ENCODE measurements at places on chromosomes 7 and 10.
A peak's percentile ranks its signal among the peaks of the same experiment; 100 is the strongest.

DNA sequence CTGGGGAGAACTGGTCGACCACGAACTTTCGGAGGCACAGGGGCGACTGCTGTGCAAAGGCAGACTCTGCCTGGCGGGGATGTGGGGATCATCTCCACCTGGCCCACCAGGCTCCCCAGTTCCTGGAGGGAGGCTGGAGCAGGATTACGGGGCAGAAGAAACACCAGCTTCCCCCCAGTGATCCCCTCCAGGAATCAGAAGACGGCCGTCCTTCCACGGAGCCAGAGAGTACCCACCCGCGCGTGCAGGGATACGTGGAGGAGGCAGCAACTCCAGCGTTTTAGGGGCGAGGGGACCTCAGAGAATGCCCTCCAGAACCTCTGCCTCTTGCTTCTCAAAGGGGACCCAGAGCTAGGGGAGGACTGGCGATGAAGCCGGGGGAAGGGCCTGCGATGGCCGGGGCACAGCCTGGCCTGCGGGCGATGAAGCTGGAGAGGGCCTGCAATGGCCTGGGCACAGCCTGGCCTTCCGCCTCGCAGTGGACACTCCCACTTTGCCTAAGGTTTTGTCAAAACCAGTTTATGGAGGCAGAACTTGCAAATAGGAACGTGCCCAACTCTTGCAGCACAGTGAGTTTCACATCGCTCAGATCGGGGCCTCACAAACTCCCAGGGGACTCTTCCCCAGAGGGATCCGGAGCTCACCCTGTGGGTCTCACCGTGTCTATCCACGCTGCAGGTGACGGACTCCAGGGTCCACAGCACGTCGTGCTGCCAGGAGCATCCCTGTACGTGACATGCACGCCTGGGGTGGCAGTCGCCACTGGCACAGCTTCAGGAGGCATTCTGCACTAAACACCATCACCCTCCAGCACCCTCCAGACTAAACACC, 77.9 kb upstream of the PDGFA start:
- DNase-seq = no peak
- no peaks in the 10 kb centered on the region for H3K27me3 ChIP-seq
- H3K4me3 ChIP-seq = no peak overlapping the region
- peaks cover 12% of the 10 kb centered on the region for H3K36me3 ChIP-seq
- no peak overlapping the region for H3K27ac ChIP-seq

DNA sequence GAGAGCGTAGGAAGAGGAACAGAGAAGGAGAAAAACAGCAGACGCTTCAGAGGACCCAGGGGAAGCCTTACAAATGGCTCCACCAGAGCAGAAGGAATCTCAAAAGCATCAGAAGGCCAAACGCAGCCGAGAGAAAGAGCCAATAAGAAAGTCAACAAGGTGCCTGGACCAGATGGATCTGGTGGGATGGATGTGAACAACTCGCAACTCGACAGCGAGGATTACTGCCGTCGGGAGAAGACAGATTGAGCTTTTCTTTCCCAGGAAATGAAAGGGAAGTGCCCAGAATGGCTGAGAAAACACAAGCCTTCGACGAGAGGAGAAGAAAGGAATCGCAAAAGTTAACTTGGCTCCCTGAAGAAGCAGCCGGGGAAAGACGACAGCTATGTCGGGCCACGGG, 132.8 kb upstream of the MGMT start:
- H3K27ac ChIP-seq = peak overlapping the region; percentile 96
- no peak for DNase-seq
- no peaks in the 10 kb centered on the region for H3K36me3 ChIP-seq
- peaks cover 14% of the 10 kb centered on the region for H3K27me3 ChIP-seq
- H3K4me1 ChIP-seq = peaks cover 87% of the 10 kb centered on the region

DNA sequence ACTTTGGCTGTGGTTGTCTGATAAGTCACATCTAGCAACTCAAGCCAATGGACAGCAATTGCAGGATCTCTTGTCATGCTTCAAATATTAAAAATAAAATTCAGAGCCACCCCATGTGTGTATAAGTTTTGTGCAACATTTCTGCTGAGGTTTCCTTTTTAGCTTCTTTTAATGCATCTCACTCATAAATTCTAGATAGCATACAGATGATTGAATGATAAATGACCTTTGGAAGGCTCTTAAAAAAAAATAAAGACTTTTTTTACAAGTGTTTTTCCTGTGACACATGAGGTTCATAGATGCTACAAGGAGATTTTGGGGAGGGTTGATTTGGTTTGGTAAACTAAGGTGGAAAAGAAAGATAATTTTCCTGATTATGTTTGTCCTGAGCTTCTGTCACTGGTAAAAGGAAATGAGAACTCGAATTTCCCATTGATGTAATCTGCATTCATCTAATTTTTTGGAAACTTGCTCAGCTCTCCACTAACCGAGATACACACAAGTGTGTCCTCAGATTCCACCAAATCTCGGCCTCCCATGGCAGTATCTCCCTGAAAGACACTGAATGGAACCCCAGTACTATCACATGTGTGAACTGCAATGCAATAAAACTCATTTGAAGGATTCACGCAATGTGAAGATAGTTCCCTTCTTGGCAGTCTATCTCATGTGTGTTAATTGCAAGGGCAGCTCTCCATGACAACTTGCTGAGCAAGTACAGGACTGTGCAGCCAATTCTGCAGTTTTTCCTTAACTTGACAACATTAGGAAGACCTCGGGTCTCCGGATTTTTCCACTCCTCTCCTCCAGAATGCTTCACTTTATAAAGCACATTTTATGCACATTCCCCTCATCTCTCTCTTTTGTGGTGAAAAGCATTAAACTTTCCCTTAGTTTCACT, 185.4 kb upstream of the PFKP start:
- no peak for DNase-seq
- H3K27me3 ChIP-seq = no peaks in the 10 kb centered on the region
- no peaks in the 10 kb centered on the region for H3K36me3 ChIP-seq

DNA sequence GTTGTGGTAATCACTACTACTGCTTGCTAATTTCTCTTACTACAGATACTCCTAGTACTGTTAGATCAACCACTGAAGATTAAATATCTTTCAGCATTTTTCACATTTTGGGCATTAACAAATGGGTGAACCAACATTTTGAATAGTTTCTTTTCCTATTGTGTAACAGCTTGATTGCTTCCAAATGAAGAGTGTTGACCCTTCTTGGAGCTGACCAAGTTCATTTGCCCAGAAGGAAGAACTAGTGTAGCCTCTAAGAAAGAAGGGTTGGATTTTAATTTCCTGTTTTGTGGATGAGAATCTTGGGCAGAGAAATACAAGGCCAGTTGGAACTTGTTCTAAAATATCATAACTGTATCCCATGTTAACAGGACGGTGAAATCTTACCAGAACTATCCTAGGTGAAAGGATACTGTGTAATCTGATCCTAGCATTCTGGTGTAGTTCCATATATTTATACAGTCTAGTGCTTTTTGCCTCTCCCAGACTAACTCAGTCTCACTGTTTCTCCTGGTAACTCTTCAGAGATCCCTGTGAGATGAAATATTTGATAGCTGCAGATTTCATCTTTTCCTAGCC, 37.3 kb downstream of the SND1 start:
- no peak for DNase-seq
- peaks cover 3% of the 10 kb centered on the region for H3K27me3 ChIP-seq
- no peak overlapping the region for H3K27ac ChIP-seq
- H3K4me3 ChIP-seq = no peak overlapping the region
- H3K4me1 ChIP-seq = peaks cover 24% of the 10 kb centered on the region

DNA sequence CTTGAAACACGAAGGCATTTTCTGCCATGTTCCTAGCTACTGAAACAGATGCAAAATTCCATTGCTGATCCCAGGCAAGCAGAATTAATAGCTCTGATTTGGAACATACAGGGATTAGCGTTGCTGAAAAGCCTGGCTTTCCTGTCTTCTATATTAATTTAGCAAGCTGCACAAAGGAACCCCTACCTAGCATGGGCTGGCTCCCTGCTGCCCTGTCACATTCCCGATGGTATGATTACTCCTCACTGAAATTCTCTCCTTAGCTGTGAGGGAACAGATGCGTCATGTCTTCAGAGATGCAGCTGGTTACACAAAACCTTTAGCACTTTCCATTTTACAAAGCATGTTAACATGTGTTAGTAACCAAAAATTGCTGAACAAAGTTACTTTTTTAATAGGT, 878.9 kb downstream of the TYW1 start:
- H3K4me1 ChIP-seq = no peaks in the 10 kb centered on the region
- H3K36me3 ChIP-seq = no peaks in the 10 kb centered on the region
- H3K4me3 ChIP-seq = no peak overlapping the region
- peaks cover 10% of the 10 kb centered on the region for H3K27me3 ChIP-seq
- no peak for DNase-seq
- H3K27ac ChIP-seq = no peak overlapping the region

DNA sequence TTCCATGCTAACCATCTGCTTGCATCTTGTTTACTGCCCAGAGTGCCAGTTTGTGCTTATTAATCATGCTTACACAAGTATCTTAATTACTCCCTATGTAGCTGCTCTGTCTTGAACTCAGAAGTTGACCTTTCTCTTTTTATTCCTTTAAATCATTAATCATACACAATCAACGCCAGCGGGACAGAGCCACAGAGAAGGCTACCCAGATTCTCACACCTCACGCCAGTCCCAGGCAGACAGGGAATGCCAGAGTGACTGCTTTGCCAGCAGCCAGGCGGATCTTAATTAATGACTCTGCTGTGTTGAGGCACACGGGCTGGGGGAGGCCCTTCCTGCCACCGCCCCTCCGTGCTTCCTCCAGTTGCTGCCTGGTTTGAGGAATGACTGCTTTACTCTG, 229.4 kb downstream of the LRMDA start:
- DNase-seq = peak; percentile 54
- peaks cover 7% of the 10 kb centered on the region for H3K27me3 ChIP-seq
- peaks cover 73% of the 10 kb centered on the region for H3K4me1 ChIP-seq
- H3K36me3 ChIP-seq = no peaks in the 10 kb centered on the region
- H3K4me3 ChIP-seq = peak overlapping the region; percentile 50
- peak overlapping the region; percentile 43 for H3K27ac ChIP-seq

DNA sequence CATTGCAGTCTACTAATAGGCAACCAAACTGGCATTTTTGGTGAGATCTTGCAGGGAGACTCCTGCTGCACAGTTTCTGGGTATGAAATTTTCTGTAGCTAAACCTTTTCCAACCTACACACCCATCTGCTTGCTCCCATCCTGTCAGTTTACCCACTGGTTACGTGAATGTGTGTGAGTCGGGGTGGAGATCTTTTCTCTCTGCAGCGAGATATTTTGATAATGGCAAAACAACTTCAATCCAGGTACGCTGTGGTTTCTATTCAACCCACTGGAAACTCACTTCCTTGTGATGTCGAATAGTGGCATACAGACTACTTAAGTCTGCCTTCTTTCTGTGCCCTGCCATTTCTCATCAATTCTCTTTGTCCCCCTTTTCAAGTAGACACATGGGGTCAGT, 4.5 kb downstream of the PLEKHA1 start:
- H3K4me1 ChIP-seq = peaks cover 17% of the 10 kb centered on the region
- H3K4me3 ChIP-seq = no peak overlapping the region

- no peak for DNase-seq
- no peak overlapping the region for H3K27ac ChIP-seq
- H3K4me3 ChIP-seq = no peak overlapping the region
- peaks cover 2% of the 10 kb centered on the region for H3K27me3 ChIP-seq
- H3K4me1 ChIP-seq = peaks cover 10% of the 10 kb centered on the region
These were observed 143.3 kb upstream of the RSU1 start for GRCh38 chr10:16960551-16960950.

DNA sequence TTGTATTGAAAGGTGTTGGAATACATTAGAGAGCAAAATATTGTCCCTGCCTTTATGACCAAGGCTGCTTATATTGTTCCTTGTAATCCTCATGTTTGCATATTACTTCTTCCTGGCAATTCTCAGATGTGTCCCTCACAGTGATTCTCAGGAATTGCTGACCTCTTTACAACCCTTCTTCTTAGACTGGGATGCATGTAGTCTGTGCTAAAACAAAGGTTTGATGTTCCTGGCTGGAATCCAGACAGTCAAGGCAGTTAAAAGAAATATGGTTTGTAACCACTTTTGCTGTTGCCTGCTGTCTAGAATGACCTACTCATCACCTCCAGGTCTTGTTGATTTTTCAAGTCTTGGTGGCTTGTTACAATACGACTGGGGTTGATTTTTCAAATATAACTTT, 367.6 kb downstream of the HGF start:
- H3K27me3 ChIP-seq = peaks cover 5% of the 10 kb centered on the region
- peaks cover 6% of the 10 kb centered on the region for H3K36me3 ChIP-seq
- DNase-seq = no peak
- peaks cover 15% of the 10 kb centered on the region for H3K4me1 ChIP-seq

- DNase-seq = no peak
- no peaks in the 10 kb centered on the region for H3K36me3 ChIP-seq
- H3K27ac ChIP-seq = no peak overlapping the region
- H3K4me3 ChIP-seq = no peak overlapping the region
- H3K27me3 ChIP-seq = peaks cover 3% of the 10 kb centered on the region
These were observed 28.0 kb upstream of the PALS2 start for GRCh38 chr7:24545215-24545614.

DNA sequence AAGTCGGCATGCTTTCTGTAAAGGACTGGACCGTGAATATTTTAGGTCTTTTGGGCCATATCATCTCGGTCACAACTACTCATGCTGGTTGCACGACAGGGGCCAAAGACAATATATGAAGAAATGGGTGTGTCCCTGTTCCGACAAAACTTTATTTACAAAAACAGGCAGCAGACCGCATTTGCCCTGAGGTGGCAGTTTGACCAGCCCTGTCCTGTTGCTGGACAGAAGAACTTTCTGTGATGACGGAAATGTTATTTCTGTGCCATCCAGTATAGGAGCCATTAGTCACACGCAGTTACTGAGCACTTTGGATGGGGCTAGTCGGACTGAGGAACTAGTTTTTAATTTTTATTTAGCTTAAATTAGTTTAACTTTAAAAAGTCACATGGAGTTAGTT, 112.8 kb upstream of the CARD11 start:
- H3K27me3 ChIP-seq = peaks cover 10% of the 10 kb centered on the region
- H3K4me1 ChIP-seq = peaks cover 19% of the 10 kb centered on the region
- no peak overlapping the region for H3K27ac ChIP-seq
- no peaks in the 10 kb centered on the region for H3K36me3 ChIP-seq
- no peak overlapping the region for H3K4me3 ChIP-seq

GRCh38 chr10:11162828-11163599, 145.3 kb downstream of the CELF2 start:
- H3K27me3 ChIP-seq = peaks cover 40% of the 10 kb centered on the region
- no peak overlapping the region for H3K27ac ChIP-seq
- H3K4me3 ChIP-seq = no peak overlapping the region
- DNase-seq = no peak
- H3K4me1 ChIP-seq = peaks cover 47% of the 10 kb centered on the region
- peaks cover 9% of the 10 kb centered on the region for H3K36me3 ChIP-seq

DNA sequence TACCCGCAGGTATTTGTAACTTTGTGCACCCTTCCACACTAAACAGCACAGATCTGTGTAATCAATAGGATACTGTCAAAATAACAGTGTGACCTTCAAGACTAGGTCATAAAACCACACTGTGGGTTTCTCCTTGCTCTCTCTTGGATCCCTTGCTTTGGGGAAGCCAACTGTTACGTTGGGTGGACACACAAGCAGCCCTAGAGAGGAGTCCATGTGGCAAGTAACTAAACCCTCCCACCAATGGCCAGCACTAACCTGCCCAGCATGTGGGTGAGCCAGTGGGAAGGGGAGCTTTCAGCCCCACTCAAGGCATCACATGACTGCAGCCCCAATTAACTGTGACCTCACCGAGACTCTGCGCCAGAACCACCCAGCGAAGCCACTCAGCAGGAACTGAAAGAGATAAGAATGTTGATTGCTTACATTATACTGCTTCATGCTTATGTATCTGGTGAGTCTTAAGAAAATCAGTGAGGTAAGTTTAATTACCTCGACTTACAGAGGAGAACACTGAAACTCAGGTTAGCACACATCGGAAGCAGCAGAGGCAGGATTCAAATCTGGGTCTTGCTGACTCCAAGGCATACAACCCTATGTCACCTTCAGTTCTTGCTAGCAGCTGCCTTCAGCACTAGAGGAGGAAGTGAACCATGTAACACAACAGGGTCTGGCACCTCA, 9.4 kb upstream of the ZC3HAV1 start:
- H3K27ac ChIP-seq = no peak overlapping the region
- peaks cover 13% of the 10 kb centered on the region for H3K27me3 ChIP-seq
- H3K36me3 ChIP-seq = no peaks in the 10 kb centered on the region
- no peak for DNase-seq

Measured in nephron progenitor cell (in vitro differentiated cells).